ENCODE measurements at places on chromosomes 12 and 14. TPM values are rescaled to one million over a fixed set of nuclear protein-coding genes. Genes with fewer than 3 reads are reported as not detected.

GRCh38 chr12:132445884-132446632, 43.9 kb upstream of the FBRSL1 start:
- DNase-seq, result no peak

- no peak for DNase-seq
Measured at GRCh38 chr14:31263485-31264133, 56.0 kb upstream of the HECTD1 start.

Gene GYS2
- total RNA-seq, result not detected

Gene ESYT1
- total RNA-seq, result 44.5 TPM

Gene RERGL
- total RNA-seq, result 0.81 TPM

DNA sequence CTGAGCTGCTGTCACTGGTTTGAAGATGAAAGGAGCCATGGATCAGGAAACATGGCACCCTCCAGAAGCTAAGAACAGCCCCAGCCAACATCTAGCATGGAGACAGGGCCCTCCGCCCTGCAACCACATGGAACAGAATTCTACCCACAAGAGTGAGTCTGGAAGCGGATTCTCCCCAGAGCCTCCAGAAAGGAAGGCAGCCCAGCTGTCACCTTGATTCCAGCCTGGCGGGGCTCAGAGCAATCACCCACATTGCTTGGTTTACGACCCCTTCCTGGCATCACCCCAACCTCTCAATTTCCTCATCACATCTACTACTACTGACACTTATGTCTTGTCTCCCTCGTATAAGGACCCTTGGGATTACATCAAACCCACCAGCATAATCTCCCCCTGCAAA, 38.5 kb downstream of the OAS2 start:
- DNase-seq, result no peak

DNA sequence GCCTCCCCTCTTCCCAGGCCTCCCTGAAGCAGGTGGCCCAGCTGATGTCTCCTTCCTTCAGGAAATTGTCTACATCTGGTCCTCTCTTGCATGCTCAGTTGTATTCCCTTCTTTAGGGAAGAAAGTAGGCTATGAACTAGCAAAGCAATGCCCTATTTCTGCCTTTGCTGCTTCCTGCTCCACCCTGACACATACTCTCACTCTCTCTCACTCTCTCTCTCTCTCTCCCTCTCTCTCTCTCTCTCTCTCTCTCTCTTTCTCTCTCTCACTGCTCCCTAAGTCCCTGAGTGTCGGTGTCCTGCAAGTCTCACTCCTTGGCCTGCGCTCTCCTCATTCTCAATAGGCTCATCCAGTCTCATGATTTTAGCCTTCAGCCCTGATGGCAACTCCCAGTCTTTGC, 19.4 kb upstream of the PARP11 start:
- DNase-seq, result no peak

Measured in pancreas (tissue), 10 donors.